Stimulated activated CD8-positive, alpha-beta memory T cell treated with anti-CD3 and anti-CD28 coated beads, Interleukin-4, amount 100 ng/mL, for 1 hour (primary cell): ENCODE measurements at places on chromosomes 2 and 18.

DNA sequence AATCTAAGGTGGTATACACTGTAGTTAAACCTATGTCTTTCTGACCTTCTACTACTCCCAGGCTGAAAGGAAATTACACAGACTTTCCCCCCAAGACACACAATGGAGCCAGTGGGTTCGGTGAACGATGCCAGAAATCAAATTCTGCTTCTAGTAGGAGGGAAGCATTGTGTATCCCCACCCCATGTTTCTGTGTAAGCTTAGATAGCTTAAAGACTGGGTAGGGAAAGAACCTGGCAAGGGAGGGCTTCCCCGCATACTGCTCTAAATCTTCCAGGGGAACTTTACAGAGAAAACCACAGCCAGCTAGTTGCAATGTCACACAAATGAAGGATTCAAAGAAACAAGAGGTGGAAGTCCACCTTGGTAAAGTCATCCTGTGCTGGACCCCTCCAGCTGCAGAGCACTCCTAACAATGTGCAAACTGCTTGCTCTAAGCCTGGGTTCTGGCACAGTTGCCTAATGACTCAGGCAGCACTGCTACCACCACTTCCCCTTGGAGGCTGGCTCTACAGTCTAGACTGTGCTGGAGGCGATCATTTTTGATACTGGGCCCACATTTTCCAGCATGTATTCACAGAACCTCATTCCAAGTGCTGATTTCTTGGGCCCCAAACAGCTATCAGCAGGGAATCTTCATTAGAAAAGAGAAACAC, 47.5 kb downstream of the TRIB2 start:
- DNase-seq: no peak

GRCh38 chr18:48412339-48412929, 3.3 kb upstream of the ZBTB7C start:
- DNase-seq: no peak

GRCh38 chr2:127527001-127527804, 914 bp upstream of the IWS1 start:
- DNase-seq: no peak

DNA sequence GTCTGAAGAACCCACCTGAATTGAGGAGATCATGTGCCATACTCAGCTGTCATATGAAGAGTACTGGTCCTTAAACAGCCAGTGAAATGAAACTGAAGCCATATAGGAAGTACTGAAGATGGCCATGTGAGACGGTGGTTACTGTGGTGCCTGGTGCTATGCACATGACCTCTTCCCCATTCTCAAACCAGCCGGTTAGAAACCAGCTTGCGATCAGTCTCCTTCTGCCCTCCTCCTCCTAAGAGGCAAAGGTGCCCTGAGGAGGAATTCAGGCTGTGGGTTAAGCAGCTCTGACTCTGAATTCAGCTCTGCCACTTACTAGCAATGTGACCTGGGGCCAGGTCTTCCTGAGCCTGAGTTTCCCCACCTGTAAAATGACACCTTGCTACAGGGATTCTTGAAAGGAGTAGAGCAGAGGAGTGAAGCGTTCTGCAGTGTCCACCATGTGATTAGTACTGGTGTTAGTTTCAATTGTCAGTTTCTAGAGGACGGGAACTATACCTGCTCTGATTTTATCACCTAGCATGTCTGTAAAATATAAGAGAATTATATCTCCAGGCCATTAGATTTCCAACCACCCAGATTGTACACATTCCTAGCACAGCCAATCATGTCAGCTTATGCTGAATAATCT, 5.1 kb downstream of the FECH start:
- peak; percentile 3 for DNase-seq

DNA sequence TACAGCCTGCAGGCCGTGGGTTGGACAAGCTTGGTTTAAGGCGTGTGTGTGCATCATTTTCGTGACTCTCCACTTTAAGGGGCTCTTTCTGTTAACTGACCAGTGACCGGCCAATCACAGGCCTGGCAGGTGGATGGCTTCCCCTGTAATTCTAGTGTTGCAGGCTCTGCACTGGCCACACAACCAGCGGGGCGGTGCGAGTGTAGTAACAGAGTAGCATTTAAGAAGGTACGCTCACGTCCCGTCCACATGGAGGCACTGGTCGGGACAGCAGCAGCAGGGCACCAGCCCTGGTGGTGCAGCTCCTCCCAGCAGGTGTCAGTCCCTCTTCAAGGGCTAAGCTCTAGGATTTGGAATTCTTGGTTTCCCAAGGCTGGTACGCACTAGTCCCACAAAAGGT, 8.0 kb upstream of the ANO7 start:
- DNase-seq: no peak

GRCh38 chr2:208280933-208281332, 14.9 kb downstream of the PIKFYVE start:
- DNase-seq: no peak

GRCh38 chr2:63000801-63001200, 49.8 kb upstream of the OTX1 start:
- DNase-seq: no peak

DNA sequence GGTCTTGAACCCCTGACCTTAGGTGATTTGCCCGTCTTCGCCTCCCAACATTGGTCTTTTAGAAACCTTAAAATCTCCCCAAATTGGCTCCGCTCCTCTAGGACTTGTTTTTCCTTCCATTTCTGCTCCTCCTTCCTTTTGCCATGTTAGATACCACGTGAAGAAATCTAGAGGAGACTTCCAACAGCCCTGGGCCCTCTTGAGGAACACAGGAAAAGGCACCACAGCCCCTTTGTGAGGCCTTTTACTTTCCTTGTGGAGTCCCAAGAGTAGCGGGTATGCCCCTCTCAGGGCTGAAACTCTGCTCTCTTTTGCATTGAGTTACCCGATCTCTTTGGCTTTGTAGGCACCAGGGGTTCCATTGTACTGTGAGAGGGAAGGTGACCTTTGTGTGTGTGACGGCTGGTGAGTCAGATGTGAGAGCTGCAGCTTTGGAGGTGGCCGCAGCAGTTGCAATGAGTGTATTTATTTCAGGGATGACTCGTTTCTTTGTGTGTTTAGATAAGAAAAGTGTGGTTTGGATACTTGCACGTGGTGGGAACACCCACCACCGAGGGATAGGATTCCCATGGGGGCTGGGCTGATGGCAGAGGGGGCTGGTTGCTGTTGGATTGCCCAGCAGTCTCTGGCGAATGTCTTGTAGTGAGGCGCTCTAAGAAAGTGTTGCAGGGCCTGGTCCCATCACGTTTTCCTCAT, 218.4 kb upstream of the HS6ST1 start:
- no peak for DNase-seq

DNA sequence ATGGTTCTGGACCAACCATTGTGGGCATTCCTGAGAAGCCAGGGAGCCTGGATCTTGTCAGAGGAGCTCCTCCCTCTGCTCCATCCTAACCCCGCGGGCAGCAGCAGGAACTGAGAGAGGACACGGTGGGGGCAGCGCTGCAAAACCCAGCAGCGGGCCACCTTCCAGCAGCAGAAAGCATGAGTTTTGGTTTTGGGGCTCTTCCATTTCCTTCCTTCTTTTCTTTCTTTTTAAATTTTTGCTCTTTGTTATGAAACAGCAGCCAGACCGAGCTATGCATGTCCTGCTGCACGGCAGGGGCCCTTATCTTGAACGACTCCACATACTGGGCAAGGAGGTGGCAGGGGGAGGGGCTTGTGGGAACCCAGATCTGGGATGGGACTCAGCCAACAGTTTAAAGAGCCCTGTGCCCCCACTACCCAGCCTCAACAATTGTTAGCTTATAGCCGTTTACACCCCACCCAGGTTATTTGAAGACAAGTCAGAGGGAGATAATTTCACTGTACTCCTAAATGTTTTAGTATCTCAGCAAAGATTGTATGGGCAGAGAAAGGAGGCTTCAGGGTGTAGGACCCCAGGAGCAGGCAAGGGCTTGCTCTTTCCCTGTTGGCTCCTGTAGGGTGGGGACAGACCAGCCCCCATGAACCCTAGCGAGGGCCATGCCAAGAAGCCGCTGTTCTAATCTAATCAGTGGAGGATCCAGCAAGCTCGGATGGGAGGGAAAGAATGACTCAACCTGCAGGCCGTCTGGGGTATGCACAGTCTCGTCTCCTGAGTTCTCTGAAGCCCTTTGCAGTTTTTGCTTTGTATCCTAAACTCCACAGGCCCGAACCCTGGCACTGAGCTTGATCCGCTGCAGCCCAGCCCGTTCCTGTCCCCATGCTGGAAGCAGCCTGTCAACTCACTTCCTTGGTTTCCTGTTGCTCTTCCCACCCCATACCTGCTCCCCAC, 75.3 kb downstream of the LRRFIP1 start:
- DNase-seq: no peak

- DNase-seq: no peak
Observed at GRCh38 chr18:47397671-47398319, 146.3 kb upstream of the SKOR2 start.

GRCh38 chr2:8670580-8670979, 11.3 kb upstream of the ID2 start:
- DNase-seq: no peak

- no peak for DNase-seq
Observed at GRCh38 chr18:49055754-49056172, 105.0 kb upstream of the SMAD7 start.
